ENCODE measurements at places on chromosomes 7 and 10.
A peak's percentile ranks its signal among the peaks of the same experiment; 100 is the strongest.

DNA sequence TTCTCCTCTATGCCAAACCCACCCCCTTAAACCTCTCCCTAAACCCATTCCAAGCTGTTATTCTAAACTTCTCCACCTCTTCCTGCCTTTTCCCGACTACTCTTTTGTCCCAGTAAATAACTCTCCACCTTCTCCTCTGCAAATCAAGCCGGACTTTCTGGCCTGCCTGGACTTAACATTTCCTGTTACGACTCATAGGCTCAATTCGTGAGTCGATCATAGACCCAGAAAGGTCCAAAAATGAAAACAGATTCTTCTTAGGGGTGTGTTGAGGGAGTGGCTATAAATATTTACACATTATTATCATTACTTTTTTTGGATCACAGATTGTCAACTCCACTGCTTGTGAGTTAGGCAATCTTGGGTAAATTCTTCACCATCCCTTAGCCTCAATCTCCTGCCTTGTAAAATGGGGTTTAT is 59.0 kb upstream of the HABP2 start:
- DNase-seq, result no peak

- DNase-seq, result no peak
Measured at GRCh38 chr7:123275036-123275753, 75.4 kb upstream of the SLC13A1 start.

- DNase-seq, result no peak
Measured at GRCh38 chr7:110507832-110508231, 583.1 kb upstream of the LRRN3 start.

DNA sequence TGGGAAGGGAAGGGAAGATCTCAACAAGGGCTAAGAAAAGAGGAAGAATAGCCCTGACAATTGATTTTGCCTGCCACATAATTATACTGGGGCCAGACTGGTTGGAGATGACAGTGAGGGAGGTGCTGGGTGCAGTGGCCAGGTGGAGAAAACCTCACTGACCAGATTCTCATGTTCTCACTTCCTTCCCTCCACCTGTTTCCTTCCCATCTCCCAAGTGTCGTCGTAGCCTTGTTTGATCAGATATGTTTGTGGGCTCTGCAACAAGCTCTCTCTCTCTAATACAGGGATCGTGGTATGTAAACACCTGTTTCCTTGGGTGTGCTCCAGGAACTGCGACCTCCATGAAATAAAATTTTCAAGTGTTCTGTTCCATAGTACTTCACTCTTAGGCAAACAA is 60.2 kb downstream of the VCL start:
- no peak for DNase-seq

DNA sequence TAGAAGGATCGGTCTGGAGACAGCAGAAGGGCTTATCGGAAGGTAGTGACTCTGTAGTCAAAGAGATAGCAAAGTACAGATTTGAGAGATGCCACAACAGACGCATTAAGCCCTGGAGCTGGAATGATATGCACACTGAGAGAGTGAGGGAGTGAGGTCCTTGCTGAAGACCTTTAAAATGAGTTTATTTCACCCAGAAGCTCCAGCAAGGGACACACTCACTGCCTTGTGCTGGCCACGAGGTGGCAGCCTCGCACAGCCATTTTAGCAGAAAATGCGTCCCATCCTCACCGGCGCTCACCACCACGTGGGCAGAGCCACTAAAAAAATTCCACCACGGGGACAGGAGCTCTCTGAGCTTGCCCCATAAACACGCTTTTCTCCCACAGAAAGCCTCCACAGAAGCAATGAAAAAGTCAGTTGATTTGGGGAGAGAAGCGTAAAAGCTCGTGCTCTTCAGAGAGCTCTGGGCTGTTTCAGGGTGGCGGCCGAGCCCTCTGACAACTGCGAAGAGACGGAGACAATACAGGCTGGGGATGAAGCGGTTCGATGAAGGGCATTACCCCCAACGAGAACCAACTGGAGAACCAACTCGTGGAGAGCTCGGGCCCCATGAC is 163.0 kb upstream of the KLF14 start:
- DNase-seq, result peak; percentile 81

Measured in midbrain (tissue), 1 donor.